AG08396 (cell line): ENCODE measurements at places on chromosomes 1 and 21.

- DNase-seq, result peak; percentile 2
Observed at GRCh38 chr1:167291539-167292185, 71.0 kb downstream of the POU2F1 start.

DNA sequence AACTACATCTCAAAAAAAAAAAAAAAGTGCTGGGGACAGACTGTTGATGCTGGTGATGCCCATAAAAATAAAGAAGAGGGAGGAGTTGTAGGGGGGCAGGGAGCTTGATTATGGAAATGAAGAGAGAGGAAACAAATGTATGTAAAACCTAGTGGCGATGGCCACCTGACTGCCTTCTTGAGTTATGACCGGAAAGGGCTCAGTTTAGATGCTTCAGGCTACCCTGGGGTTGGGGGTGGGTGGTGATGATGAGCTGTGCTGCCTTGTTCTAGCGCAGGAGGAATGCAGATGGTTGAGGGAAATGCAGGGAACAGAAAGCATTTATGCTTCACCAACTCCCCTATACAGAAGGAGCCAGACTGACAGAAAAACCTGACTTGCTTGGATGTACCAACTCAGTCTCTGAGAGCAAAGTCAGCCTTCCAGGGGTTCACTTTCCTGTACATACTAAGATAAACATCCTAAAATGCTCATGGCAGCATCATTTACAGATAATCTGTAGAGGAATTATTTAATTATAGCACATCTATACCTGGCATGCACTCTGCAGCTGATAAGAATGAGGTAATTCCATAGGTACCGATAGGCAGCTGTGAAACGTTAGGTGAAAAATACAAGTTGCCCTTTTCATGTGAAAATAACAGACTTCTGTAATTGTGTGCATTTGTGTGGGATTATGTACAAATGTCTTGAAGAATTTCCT is 8.0 kb upstream of the BCAR3 start:
- no peak for DNase-seq

GRCh38 chr1:4062041-4062440 is 162.0 kb upstream of the C1orf174 start:
- no peak for DNase-seq

DNA sequence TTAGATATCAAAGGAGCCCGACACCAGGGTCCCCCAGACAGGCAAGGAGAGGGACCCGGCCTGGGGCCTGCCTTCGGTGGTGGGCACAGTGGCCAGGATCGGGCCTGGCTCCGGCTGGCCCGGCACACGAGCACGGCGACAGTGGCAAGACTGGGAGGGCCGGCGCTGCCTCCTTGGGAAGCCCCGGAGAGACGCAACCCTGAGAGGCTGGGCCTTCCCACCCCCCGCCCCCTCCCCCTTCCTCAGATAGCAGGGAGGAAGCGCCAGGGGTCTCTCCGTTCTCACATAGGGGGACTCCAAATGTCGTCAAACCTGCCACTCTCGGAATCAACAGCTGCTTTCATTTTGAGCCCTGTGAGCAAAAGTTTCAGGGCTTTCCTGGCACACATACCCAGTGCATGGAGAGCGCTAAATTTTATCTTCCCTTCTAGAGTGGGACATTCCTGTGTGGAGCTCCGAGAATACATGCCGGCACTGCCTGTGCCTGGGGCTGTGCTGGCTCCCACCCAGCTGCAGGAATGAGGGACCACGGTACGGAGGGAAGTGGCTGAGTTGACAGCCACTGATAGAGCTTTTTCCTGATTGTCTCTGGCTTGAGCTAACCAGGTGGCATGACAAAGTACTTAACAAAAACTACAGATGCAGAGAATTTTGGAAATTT is 62.4 kb downstream of the CD247 start:
- DNase-seq, result peak; percentile 36

- no peak for DNase-seq
Observed at GRCh38 chr1:202210385-202210784, 16.8 kb downstream of the LGR6 start.

GRCh38 chr1:224615861-224616755 is at the start of gene CNIH3:
CNIH3 (plus strand) TSS chr1:224616317; CDS start chr1:224617175, 858 bp downstream.
- DNase-seq, result peak; percentile 71

- no peak for DNase-seq
Observed at GRCh38 chr1:162823231-162823630, 32.7 kb downstream of the HSD17B7 start.

DNA sequence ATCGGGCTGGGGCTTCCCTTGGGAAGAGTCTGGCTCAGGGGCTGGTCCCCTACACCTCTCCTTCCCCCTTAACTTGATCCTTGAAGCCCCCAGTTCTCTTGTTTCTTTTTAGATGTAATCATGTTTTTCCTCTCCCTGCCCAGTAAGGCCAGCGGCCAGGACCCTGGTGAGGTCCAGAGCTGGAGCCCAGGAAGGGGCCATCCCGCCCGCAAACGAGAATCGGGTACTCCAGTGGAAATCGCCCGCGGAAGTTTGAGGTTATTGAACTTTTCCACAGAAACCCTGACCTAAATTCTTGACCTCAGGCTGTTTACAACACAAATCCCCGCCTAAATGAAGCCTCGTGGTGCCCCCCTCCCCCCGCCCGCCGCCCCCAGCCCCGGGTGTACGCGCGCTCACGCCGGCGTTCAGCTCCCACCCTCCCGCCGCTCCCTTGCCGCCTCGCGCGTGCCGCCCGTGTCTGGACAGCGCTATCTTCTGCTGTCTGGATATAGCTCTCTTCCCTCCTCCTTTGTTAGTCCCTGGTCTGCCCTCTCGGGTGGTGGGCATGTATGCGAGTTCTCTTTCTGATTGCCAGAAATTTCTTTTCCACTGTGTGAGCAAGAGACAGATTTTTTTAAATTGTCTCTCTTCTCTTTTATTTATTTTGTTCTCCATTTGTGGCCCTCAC is 165.9 kb upstream of the CACNA1E start:
- no peak for DNase-seq

DNA sequence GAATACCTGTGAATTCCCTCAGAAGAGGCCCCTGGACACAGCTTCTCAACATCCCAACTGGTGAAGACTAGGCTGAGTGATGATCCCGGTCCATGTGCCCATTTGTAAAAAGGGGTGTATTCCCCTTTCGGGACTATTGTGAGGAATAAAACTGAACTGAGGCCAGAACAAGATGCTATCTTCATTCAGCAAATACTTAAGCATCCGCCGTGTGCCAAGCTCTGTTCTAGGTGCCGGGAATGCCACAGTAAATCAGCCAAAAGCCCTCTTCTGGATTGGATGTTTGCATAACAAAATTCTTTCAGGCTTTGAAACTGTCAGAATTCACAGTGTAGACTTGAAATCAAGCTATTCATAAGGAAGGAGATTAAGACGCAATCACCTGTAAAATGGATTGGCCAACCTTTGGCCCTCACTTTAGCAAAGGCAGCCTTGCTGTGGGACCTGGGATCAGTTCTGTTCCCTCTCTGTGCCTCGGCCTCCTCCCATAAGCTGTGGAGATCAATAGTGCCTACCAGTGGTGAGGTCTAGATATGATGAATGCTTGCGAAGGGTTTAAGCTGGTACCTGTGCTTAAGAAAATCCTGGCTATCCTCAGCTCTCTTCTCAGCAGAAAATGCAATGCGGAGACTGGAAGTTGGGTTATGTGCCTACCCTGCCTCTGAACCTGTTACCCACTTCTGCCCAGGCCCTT is 1.8 kb downstream of the ALPL start:
- no peak for DNase-seq

DNA sequence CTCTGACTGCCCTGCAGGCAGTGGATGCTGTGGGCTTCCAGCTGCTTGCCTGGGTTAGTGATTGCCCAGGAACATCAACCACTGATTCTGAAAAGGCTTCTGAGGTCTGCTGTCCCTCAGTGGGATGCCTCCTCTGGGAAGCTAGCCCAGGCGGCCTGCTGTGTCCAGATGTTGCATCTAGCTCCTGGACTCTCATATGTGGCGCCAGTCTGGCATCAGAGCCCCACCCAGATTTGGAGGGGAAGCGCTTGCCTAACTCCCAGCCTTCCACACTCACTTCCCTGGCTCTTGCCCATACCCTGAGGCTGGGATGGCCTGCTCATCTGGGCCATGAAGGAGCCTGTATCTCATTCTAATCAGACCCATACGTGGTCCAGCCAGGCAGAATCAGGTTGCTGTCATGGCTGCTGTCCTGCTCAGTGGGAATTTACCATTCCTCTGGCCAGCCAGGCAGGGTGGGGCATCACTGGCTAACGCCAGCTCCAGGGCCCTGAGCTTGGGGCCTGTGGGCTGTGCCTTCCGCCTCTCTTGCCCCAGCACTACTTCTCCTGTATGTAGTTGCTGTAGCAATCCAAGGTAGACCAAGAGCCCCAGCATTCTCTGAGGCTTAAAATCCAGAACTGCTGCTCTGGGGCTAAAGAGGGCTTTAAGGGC is 4.1 kb downstream of the CSF1 start:
- peak; percentile 28 for DNase-seq

- DNase-seq, result no peak
Observed at GRCh38 chr1:183886853-183887252, 81.9 kb downstream of the RGL1 start.

GRCh38 chr1:16716691-16717335 is 23.5 kb upstream of the RNU1-4 start:
- no peak for DNase-seq

- peak; percentile 3 for DNase-seq
Observed at GRCh38 chr1:215970406-215970805, 403.3 kb downstream of the KCTD3 start.
